Fibroblast of skin of scalp (primary cell): ENCODE measurements at places on chromosomes 13 and 19.
A peak's percentile ranks its signal among the peaks of the same experiment; 100 is the strongest.

GRCh38 chr13:114161644-114162532 is 17.2 kb upstream of the CFAP97D2 start:
- peak; percentile 43 for DNase-seq

GRCh38 chr13:111130116-111130508 is 15.0 kb downstream of the ARHGEF7 start:
- DNase-seq, result no peak

DNA sequence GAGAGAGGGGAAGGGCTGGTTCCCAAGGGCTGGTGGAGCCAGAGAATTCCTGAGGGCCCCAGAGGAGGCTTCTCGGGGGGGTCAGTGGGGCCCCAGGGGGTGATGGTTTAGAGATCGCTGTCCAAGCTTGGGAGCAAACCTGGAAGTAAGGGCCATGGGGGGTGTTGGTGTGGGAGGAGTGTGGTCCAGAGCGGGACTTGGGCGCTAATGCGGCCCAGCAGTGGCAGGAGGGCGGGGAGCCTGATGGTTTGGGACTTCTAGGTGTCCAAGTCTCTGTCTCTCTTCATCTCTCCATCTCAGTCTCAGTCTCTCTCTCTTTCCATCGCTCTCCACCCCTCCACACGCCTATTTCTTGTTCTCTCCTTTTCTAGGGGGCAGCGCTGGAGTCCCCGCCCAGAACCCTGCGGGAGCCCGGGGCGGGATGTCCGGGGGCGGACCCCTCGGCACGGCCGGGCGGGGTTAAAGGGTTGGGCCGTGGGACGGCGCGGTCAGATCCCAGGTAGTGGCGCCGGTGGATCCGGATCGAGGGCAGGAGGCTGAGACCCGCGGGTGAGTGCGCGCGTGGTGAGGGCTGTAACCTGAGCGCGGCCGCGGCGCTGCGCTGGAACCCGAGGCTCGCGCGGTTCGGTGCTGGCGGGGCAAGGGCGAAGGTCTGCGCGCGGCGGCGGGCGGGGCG is at the start of gene CYP4F22:
Gene CYP4F22, plus strand, starts transcription at position 491 of the 676 bp plus-strand sequence. CDS start 16,812 bp downstream, outside the sequence.
- DNase-seq, result no peak

DNA sequence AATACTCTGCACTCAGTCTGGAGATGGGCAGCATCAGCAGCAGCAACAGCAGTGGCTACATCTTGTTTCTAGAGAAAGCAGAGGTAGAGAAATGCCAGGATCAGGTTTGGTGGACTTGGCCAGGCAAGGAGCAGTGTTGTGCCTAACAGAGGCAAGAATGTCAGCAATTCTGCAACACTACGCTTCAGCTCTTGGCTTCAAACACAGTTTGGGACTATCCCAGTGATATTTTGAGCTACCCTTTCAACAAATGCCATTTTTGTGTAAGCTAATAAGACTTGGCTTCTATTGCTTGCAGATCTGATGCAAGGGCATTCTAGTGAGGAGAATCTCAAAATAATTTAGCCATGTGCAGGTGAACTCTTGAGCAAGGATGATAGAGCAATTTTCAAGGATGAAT is 271.3 kb downstream of the PCDH20 start:
- DNase-seq, result no peak

DNA sequence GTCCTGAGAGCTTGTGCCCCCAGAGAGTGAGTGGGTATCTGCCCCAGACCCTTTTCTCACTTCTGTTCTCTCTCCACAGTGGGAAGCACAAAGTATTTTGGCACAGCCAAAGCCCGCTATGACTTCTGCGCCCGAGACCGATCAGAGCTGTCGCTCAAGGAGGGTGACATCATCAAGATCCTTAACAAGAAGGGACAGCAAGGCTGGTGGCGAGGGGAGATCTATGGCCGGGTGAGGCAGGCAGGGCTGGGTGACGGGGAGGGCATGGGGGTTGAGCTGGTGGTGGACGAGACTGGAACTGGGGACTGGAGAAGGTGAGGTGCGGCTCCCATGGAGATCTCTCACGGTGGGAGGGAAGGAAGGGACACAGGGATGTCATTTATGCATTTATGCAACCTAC is 33.5 kb upstream of the ADGRE1 start:
- DNase-seq, result no peak

GRCh38 chr19:4839192-4839591 is 7.7 kb upstream of the TICAM1 start:
- no peak for DNase-seq

GRCh38 chr13:39929583-39929982 is 274.1 kb downstream of the COG6 start:
- DNase-seq, result no peak

DNA sequence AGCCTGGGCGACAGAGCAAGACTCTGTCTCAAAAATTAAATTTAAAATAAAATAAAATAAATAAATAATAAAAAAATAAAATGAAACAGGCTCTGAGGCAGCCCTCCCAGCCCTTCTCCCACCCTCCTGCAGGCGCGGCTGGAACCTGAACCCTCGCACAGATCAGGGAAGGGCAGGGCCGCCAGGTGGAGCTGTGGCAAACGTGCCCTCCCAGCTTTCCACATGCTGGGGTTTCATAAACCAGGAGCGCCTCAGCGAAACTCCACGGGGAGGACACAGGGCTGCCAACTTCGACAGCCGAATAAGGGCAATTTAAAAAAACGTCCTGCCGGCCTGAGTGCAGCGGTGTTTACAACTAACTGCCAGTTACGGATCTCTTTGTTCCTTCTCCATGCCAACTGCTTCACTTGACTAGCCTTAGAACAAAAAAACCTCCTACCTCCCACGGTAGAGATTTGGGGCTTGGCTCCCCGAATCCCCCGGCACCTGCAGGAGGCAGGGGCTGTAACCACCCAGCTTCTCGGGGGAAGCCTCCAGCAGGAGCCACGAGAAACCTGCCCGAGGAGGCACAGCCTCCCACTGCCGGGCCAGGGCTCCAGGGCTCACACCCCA is 15.9 kb downstream of the ZNF787 start:
- DNase-seq, result peak; percentile 35

DNA sequence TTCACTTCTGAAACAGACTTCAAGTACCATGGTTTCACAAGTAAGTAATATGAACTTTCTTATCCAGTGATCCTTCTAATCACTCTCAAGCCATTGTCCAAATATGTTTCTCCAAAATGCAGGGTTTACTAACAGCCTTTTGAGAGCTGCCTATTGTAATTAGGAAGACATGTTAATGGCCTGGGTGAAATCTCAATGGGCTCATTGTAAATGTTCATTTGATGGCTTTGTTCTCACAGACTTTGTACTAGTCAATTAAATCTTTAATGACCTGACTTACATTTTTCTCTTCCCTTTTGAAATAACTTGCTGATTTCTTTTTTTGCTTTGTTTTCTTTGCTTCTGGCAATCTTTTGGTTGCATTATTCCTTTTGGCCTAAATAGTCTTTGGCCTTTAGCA is 444.8 kb downstream of the LIG4 start:
- DNase-seq, result no peak

GRCh38 chr19:53172889-53173288 is 14.0 kb upstream of the ZNF347 start:
- DNase-seq, result no peak

GRCh38 chr13:43304945-43305344 is 281.6 kb downstream of the DNAJC15 start:
- DNase-seq, result no peak

GRCh38 chr19:37078717-37079032 is 442 bp downstream of the ZNF420 start:
- no peak for DNase-seq

- DNase-seq, result peak; percentile 66
Measured at GRCh38 chr19:46529622-46530451, 34.2 kb upstream of the PNMA8B start.

DNA sequence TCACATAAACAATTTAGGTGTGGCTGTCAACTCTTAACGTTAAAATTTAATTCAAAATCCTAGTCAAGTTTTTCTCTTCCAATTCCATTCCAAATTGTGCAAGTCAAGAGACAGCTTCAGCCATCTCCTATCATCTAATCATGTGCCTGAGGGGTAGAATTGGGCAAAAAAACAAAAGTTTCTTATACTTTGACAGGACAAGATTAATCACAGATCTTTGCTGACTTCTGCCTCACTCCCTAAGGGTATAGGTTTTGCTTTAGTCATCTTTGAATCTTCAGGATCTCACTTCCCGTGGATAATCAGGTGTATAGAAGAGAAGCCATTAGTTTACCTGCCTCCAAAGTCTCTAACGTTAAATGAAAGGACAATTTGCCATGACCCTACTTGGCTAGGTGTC is 24.6 kb downstream of the RNF17 start:
- DNase-seq, result no peak

GRCh38 chr13:94056362-94056990 is 423.0 kb downstream of the DCT start:
- DNase-seq, result peak; percentile 51

DNA sequence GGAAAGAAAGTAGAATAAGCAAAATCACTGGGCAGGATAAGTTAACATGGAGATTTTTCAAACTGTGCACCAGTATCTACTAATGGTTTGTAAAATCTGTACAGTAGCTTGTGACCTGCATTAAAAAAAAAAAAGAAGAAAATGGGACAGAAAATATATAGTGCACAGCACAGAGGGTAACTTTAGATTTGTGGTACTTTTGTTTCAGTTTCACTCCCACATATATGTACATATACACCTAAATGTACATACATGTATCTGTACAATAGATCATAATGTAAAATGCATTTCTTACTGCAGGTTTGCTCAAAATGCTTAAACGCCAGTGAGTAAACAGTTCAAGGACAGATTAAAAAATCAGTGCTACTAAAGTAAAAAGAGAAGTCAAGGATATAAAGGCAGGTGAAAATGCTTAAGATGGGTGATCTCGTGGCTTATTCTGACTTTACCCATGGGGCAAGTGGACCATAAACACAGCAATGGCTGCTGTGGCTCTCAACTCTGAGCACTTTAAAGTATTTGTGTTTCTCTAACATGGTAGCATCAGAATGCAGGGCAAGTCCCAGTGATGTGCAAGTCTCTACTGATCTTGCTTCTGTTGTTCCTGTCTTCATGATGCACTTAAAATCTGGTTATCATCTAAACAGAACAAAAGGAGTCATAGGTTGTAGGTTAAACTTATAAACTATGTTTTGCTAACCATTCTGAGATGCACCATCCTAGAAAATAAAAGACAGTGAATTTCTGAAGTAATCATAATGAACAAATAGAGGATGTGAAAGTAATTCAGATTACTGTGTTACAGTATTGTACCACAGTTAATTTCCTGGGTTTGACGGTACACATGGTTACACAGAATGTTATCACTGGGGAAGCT is 112.3 kb downstream of the MIPEP start:
- no peak for DNase-seq

- DNase-seq, result no peak
Measured at GRCh38 chr13:109315481-109315880, 470.9 kb downstream of the IRS2 start.

- DNase-seq, result peak; percentile 61
Measured at GRCh38 chr19:38250821-38251563, 5.2 kb downstream of the PPP1R14A start.

DNA sequence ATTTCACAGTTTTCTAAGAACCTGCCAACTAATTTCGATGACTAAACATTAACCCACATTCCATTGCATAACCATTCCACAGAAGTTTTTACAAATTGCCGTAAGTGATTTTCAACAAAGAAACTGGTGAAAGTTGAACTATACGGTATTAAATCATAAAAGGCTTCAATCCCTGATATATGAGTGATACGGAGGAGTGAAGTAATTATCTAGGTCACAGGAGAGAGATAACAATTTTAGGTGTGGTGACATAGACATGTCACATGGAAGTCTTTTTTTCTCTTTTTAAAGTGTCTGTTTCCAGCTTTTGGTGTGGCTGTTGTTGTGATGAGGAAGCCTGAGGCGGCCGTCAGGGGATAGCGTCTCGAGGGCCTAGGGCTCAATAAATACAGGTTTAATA is 29.4 kb downstream of the TBC1D4 start:
- DNase-seq, result no peak

DNA sequence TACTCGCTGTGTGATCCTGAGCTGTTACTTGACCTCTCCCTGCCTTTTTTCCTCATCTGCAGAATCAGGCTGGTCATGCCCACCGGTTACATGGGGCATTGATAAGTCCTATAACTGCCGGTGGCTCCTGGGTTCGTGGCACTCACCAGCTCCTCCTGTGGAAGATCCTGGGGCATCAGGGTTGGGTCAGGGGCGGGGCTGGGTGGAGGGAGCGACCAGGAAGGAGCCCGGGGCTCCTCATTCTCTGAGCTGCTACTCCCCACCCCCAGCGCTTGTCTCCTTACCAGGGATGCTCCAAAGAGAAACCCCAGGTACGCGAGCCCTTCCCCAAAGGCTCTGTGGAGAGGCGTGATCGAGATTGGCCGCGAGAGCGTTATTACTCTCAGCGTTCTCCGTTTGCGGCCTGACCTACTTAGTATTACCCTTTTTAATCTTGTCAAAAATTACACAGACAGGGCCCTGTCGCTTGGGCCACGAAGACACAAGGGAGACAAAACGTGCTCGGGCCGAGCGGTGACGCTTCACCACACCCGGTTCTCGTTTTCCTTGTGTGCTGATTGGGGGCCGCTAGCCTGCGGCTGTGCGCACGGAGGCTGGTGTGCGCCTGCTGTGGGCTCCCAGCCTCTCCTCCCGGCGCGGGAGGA is 10.7 kb downstream of the HDGFL2 start:
- DNase-seq, result no peak

DNA sequence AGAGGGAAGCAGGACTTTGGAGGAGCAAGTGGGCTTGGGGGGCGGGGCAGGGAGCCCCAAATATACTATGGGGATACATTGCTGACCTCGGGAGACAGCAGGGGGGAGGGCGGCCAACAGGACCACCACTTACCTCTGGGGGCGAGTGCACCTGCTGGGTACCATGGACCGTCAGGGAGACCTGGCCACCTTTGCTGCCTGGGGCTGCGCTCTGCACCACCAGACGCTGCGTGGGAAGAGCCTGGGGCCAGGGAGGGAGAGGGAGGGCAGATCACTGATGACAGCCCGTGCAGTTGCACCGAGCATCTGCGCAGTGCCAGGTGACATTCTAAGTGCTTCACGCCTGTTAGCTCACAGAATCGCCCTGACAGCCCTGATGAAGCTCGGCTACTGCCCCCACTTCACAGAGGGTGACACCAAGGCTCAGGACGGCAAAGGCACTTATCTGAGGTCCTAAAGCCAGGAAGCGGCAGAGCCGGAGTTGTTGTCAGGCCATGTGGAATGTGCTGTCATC is 24.1 kb downstream of the RFX1 start:
- DNase-seq, result no peak
